ENCODE measurements at places on chromosomes 7 and 10. TPM values are rescaled to one million over a fixed set of nuclear protein-coding genes. Genes with fewer than 3 reads are reported as not detected.

Gene RBM48
- 17.7 TPM for total RNA-seq

Gene CAMK2B
- not detected for total RNA-seq

Gene LYZL2
- not detected for total RNA-seq

Gene CRTAC1
- total RNA-seq: not detected

Gene C10orf88
- total RNA-seq: 12.7 TPM

Gene OR9A2
- not detected for total RNA-seq

Gene NKX1-2
- total RNA-seq: not detected

Gene IL15RA
- total RNA-seq: 16.5 TPM

Gene UMAD1
- total RNA-seq: 16.4 TPM

Gene UCN3
- not detected for total RNA-seq

Gene SAMD9L
- total RNA-seq: 166 TPM

Gene C10orf143
- total RNA-seq: 5.5 TPM

Gene PDSS1
- total RNA-seq: 17.6 TPM

Gene AKR1C8
- total RNA-seq: 0.50 TPM

Gene FAM13C
- not detected for total RNA-seq

Gene TCF7L2
- 0.81 TPM for total RNA-seq

Gene WDFY4
- 0.37 TPM for total RNA-seq

Gene OGDHL
- total RNA-seq: not detected

Gene NME8
- not detected for total RNA-seq

Gene ITPRID1
- total RNA-seq: not detected

Gene VIM
- total RNA-seq: 2,904 TPM

Gene CPVL
- total RNA-seq: not detected

Gene FZD8
- 0.22 TPM for total RNA-seq

Gene FAM25C
- not detected for total RNA-seq

Gene CLDN4
- 0.27 TPM for total RNA-seq

Gene SDK1
- 0.17 TPM for total RNA-seq

Gene LRRN3
- total RNA-seq: 211 TPM

Gene ACSL5
- 57.8 TPM for total RNA-seq

Gene RASSF4
- total RNA-seq: 0.42 TPM

Gene FEZF1
- not detected for total RNA-seq

Gene SHTN1
- total RNA-seq: 0.45 TPM

Gene BUD31
- 115 TPM for total RNA-seq

Gene RHOBTB1
- total RNA-seq: 0.07 TPM

Gene HMX3
- not detected for total RNA-seq

Gene ITGB8
- not detected for total RNA-seq

Gene C10orf105
- 0.52 TPM for total RNA-seq

Gene HTR7
- total RNA-seq: not detected

Gene JCAD
- total RNA-seq: not detected

Gene ZPBP
- total RNA-seq: not detected

Gene ARMC3
- not detected for total RNA-seq

Gene FAM25G
- total RNA-seq: not detected

Gene ATG9B
- total RNA-seq: 12.3 TPM

Gene CRHR2
- not detected for total RNA-seq

Gene PNLIPRP1
- not detected for total RNA-seq

Gene MRC1
- total RNA-seq: not detected

Gene UNCX
- total RNA-seq: not detected

Gene NDUFB2
- 201 TPM for total RNA-seq

Gene TMEM176B
- not detected for total RNA-seq

Gene GRID1
- total RNA-seq: not detected

Gene CCT6A
- total RNA-seq: 123 TPM

Gene UBE2D4
- 8.0 TPM for total RNA-seq

Gene ODAD2
- not detected for total RNA-seq

Gene CH25H
- total RNA-seq: not detected

Gene GPER1
- total RNA-seq: 0.08 TPM

Gene PIK3CG
- 42.9 TPM for total RNA-seq

Gene ANXA7
- total RNA-seq: 78.6 TPM

Gene CCL24
- not detected for total RNA-seq

Gene HDAC9
- 0.22 TPM for total RNA-seq

Gene COL13A1
- total RNA-seq: not detected

Gene FAM131B
- 0.30 TPM for total RNA-seq

All from activated CD4-positive, alpha-beta T cell treated with anti-CD3 and anti-CD28 coated beads, Interleukin-2, amount 10 ng/mL, durations not matched to agents 7 days and 5 days (primary cell).